Tongue (tissue), 3 donors: ENCODE measurements at places on chromosomes 2 and 18. TPM values are rescaled to one million over a fixed set of nuclear protein-coding genes. Genes with fewer than 3 reads are reported as not detected.

Gene CIB4
- not detected for total RNA-seq

Gene PLA2R1
- 13.0 TPM for total RNA-seq

Gene CDCA7
- total RNA-seq: 14.4 TPM

Gene CYRIA
- total RNA-seq: 10.9 TPM

Gene TGFA
- 6.3 TPM for total RNA-seq

Gene DSG3
- 32.3 TPM for total RNA-seq

Gene NDC80
- 9.4 TPM for total RNA-seq

Gene UGT1A4
- 1.6 TPM for total RNA-seq

Gene AOX1
- 3.3 TPM for total RNA-seq

Gene CAPN13
- total RNA-seq: 0.51 TPM

Gene DPY30
- total RNA-seq: 45.7 TPM

Gene KIF1A
- total RNA-seq: 8.9 TPM

Gene DHRS9
- total RNA-seq: 1.6 TPM

Gene NBEAL1
- total RNA-seq: 66.0 TPM

Gene NPC1
- total RNA-seq: 30.4 TPM

Gene CDH19
- total RNA-seq: 10.8 TPM

Gene NT5C1B
- total RNA-seq: not detected

Gene FKBP7
- 49.1 TPM for total RNA-seq

Gene GALNT5
- 19.2 TPM for total RNA-seq

Gene ST6GAL2
- total RNA-seq: 7.1 TPM

Gene IL18R1
- 4.5 TPM for total RNA-seq

Gene SKOR2
- not detected for total RNA-seq

Gene TDRD15
- total RNA-seq: not detected

Gene ANKRD30BL
- total RNA-seq: 0.31 TPM

Gene CCL20
- not detected for total RNA-seq

Gene KCNJ13
- total RNA-seq: not detected

Gene UGT1A10
- not detected for total RNA-seq
